ENCODE measurements at places on chromosomes 16 and 17.

DNA sequence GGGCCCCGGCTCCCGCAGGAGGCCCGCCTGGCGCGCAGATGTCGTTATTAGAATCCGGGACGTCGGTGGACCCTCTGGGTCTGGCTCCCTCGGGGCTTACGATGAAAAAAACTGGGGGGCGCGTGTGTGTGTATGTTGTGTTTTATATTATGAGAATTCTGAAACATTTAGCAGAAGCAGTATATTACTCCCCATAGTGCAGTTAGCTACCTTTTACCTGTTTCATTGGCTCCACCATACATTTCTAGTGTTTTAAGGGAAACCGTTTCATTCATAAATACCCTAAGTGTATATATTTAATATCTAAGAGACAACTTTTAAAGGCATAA, 486 bp upstream of the DNAJA2 start:
- no peak for DNase-seq

- no peak for DNase-seq
Measured at GRCh38 chr17:40100419-40100668, at the start of gene NR1D1. Gene NR1D1 (minus strand): TSS chr17:40100589. CDS start chr17:40100094, 495 bp downstream.

DNA sequence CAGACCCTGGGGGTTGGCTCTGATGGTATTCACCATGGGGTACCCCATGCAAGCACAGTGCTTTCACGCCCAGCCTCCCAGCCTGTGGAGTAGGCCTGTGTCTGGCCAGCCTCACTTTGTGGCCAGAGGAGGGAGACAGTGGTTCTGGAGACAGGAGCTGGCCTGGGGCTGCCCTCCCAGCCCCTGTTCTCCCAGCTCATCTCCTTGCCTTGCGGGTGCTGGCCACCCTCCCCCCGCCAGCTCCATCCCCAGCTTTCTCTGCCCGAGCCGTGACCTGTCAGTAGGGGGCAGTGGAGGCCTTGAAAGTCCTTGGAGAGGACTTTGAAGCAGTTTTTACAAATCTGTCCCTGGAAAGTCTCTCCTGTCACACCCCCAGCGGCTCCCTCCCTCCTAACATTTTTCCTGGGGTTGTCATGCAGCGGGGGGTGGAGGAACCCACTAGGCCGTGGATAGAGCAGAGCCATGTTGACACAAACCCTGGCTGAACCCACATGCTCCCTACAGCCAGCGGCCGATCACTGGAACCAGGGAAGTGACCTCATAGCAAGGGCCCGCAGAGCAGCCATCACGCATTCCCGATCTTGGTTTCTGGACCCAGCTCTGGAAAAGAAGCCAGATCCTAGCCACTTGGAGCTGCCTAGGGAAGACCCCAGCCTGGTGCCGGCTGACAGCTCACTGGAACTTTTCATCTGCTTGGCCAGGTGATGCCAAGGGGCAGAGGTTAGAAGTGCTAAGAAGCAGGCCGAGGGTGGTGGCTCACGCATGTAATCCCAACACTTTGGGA, 289.4 kb downstream of the SEC14L1 start:
- DNase-seq = peak; percentile 99

- DNase-seq = no peak
Measured at GRCh38 chr16:63385714-63386432, 1349.6 kb upstream of the CDH8 start.

GRCh38 chr17:82089723-82090548, 8.1 kb downstream of the FASN start:
- DNase-seq = no peak

DNA sequence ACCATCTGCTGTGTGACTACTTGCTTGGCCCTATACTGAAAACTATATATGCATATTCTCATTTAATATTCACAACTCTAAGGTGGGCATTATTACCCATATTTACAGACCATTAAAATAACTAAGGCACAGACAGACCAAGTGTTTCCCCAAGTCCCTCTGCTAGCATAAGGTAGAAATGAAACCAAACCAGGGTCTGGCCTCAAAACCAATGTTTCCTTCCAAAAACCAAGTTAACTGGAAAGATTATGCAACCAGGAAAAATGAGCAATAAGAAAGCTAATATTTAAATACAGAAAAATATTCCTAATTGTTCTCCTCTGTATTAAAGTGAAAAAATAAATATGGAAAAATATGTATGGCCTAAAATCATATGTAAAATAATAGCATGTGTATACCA, 50.1 kb downstream of the XPO6 start:
- DNase-seq = no peak

DNA sequence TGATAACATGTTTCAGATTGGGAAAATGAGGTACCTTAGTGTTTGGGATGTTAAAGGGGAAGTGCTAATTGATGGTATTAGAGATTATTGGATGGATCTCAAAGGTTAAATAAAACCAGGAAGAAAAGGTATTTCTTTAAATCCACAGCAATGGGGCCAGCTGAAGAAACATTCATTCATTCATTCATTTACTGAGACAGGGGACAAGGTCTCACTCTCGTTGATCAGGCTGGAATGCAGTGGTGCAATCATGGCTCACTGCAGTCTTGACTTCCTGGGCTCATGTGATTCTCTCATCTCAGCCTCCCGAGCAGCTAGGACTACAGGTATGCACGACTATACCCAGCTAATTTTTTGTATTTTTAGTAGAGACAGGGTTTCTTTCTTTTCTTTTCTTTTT, 19.8 kb downstream of the EARS2 start:
- no peak for DNase-seq

DNA sequence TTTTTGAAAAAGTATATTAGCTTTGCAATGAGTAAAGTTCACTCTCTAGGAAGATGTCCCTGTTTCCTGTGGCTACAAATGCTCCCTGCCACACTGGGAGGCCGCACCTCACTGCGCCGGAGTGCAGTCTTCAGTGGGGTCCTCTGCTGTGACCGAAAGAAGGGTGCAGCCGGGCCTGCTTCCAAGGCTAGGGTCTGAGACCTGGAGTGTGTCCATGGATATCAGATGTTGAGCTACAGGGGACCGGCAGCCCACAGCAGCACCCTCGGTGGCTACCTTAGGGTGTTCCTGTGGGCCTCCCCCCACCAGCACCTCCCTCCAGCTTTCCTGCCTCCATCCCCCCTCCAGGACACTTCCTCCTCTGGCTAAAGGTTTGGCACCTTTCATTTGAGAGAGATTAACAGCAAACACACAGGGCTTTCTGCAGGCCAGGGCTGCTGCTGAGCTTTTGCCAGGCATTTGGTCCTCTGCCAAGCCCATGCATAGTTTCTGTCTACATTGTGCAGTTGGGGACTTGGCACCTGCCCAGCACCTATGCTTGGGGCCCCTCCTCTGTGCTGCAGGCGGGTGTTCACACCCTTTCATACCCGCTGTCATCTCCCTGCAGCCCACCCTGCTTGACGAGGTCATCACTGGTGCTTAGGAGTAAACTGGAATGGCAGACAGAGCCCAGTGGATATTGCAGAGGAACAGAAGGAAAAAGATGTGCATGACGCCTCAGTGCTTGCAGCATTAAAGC, 33.8 kb upstream of the CRISPLD2 start:
- peak; percentile 63 for DNase-seq

- DNase-seq = no peak
Measured at GRCh38 chr16:57660715-57661463, 7.2 kb upstream of the ADGRG3 start.

DNA sequence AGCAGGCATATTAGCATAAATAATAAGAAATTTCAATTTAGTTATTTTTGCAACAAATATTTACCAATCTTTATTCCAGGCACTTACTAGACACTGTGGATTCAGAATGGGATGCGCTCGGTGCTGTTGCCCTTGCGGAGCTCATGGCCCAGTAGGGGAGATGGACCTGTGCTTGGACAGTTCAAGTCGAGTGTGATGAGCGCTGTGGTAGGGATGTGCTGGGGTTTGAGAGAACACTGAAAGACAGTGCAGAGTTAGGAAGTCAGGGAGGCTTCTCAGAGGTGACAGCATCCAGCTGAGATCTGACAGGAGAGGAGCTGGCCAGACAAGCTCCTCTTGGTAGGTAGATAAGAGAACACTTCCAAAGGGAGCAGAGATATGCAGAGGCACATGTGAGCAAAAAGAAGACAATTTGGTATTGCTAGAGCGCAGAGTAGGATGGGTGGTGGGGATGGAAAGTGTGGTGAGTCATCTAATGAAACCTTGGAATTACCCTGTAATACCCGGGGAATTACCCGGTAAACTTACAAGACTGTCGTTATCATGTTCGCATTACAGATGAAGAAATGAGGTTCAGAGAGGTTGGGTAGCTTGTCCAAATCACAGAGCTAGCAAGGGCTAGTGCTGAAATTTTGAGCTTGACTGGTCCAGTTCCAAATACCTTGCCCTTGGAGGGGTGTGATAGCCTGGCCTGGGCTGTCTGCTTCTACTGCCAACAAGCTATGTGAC, 298.1 kb upstream of the N4BP1 start:
- DNase-seq = no peak

- peak; percentile 52 for DNase-seq
Measured at GRCh38 chr16:70529051-70529777, 5.6 kb downstream of the SF3B3 start.

DNA sequence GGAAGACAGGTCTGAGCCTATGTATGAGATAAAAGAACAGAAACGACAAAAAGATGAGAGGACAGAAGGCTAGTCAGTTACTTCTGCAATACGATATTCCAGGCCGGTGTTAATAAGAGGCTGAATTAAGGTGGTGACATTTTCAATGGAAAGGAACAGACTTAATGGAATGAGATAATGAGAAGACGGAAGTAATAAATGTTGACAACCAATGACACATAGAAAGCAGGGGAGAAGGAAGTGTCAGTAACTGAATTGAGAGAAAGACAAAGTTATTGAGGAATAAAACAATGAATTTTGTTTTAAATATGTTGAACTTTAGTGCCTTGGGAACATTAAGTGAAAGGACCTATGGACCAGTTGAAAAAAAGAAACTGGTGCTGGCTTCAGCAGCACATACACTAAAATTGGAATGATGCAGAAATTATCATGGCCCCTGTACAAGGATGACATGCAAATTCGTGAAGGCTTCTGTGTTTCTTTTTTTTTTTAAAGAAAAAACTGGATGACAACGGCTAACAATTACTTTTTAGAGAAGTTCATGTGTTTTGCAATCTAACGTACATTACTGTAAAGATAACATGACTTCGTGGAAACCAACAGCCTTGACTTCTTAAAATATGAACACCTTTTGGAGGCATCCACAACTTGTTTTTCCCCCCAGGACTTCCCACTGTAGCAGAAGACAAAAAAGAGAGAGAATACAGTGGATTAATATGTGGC, 18.5 kb upstream of the CPD start:
- no peak for DNase-seq
